ENCODE measurements at places on chromosomes 3 and 15. TPM values are rescaled to one million over a fixed set of nuclear protein-coding genes. Genes with fewer than 3 reads are reported as not detected.
A peak's percentile ranks its signal among the peaks of the same experiment; 100 is the strongest.

GRCh38 chr3:53252096-53252946, 3.5 kb downstream of the TKT start:
- DNase-seq = no peak

DNA sequence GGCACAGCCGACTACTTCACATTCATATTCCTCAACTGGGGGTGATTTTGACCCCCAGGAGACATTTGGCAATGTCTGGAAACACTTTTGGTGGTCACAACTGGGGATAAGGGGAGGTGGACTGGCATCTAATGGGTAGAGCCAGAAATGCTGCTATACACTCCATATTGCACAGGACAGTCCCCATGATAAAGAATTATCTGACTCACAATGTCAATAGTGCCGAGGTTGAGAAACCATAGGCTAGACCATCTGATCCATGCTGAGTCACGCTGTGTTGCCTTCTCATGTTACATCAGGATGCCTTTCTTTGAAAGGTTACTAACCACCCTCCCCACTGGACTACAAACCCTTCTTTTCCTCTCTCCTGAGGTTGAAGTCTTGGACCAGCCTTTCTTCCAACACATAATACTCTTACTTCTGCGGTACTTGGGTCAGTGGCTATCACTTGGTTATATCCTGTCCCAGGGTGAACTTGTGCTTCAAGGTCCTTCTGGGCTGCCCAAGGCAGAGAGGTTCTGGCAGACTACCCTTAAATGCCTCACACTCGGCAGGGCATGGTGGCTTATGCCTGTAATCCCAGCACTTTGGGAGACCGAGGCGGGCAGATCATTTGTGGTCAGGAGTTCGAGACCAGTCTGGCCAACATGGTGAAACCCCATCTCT, 68.8 kb downstream of the CTNNB1 start:
- DNase-seq = peak; percentile 92

DNA sequence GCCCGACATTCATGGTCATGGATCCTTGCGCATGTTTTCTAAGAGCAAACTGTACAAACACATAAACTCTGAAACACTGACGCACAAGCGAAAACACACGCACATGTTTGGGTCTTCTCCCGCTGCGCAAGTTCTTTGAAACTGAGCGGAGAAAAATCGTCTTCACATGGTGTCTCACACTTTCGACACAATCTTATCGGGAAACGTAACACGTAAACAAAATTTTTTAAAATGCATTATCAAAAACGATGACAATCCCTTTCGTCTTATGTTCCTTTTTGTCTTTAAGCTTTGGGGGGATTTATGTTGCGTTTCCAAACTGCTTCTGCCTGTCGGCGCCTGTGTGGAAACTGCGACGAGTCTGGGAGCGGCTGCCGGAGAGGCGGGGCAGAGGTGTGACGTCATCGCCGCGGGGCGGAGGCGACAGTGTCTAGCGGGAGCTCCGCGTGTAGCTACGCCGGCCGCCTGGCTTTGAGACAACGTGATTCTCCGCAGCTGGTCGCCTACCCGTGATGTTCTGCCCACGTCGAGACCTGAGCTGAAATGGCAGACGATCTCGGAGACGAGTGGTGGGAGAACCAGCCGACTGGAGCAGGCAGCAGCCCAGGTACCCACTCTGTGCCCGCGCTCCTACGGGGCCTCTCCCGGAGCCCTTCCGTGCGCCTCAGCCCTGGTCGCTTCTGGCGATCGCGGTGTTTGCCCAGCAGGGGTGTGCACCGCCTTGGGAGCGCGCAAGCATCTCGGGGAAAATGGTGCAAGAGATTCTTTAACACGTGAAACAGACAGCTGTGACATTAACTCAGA, at the start of gene CMSS1:
Gene CMSS1, plus strand, starts transcription at position 426 of the 804 bp plus-strand sequence.
- peak; percentile 82 for DNase-seq

- no peak for DNase-seq
Observed at GRCh38 chr15:92409006-92409405, 15.3 kb downstream of the ST8SIA2 start.

- DNase-seq = no peak
Observed at GRCh38 chr15:33839540-33839939, 128.8 kb upstream of the CHRM5 start.

DNA sequence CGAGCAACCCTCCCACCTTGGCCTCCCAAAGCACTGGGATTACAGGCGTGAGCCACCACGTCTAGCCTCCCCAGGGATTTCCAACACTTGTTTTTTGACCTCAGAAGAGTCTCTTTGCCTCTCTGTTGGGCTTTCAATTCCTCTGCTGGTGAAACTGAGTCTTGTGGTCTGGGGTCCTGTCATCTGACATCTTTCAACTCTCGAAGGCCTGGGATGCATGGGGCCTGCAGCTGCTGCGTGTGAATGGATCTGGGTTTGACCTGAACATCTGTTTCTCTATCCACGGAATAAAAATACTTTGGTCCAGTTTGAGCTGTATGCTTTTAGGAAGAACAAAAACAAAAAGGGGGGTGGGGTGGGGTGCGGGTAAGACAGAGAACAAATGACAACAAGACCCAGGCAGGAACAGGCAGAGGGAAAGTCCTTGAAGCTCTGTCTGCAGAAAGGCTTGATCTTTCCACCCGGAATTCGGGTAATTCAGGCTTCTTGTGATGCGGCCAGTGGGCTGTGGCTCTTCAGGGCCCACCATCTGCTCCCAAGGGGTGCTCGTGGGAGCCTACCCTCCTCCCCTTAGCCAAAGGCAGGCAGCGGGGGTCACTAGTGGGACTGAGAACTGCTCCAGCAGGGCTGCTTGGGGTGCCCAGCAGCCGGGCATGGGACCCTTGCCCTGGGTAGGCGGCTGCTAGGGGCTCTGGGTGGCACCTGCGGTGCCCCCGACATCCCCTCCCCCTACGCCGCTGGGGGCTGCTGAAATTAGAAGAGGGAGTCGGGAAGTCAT, 71.5 kb downstream of the SLC12A8 start:
- DNase-seq = no peak

DNA sequence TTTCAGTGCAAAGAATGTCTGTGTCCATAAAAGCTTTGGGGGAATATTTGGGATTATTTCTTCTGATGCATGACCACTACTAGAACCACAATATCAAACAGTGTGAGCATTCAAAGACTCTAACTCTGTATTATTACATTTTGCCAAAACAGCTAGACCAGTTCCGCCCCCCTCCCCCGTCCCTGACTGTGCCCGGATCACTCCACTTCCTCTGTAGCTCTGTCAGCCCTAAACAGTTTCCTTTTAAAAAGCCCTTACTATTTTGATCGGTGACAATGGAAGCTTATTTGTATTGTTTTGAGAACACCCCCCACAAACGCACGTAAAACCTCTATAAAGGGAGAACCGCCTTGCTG, 36.6 kb upstream of the EPHB3 start:
- DNase-seq = no peak

DNA sequence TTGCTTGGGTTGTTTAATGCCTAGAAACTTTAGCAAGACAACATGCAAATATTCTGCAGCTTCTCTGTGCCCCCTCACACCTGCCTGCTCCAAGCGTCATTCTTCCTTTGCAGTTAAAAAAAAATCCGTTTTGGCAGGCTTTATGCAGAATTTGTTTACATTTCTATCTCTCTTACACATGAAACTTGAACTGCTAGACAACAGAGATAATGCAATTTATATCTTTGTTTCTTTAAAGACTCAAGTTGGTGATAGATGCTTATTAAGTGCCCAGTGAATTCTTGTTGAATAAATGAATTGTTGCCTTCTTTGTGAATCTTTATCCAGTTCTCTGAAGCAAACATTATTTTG, 53.2 kb downstream of the CHST2 start:
- DNase-seq = no peak

DNA sequence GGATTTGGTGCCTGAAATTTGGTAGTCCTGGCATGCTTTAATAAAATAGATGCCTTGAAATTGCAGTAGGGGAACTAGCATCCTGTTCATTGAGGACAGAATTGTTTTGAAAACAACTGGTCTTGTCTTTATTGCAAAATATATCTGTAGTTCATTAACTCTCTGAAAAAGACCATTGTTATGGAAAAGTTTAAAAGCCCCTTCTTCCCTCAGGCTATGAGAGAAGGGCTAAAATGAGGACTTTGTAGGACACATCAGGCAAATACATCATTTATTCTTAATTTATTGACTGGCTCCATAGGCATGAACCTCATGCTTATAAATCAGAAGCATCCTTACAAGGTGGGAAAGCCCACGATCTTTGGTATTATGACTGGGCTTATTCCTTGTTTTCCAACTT, 221.0 kb upstream of the CBLB start:
- DNase-seq = no peak

The BLM gene
- 18.1 TPM for total RNA-seq

The ITIH1 gene
- not detected for total RNA-seq

The IMPG2 gene
- not detected for total RNA-seq

The MGA gene
- 21.9 TPM for total RNA-seq

- DNase-seq = no peak
Observed at GRCh38 chr3:49013738-49014660, 4.4 kb downstream of the DALRD3 start.
